ENCODE measurements at places on chromosomes 1 and 21.

GRCh38 chr1:64599242-64599641 lies 129.3 kb downstream of the CACHD1 start:
- DNase-seq, result no peak

- no peak for DNase-seq
These were observed 10.3 kb downstream of the INSRR start for GRCh38 chr1:156848461-156849150.

DNA sequence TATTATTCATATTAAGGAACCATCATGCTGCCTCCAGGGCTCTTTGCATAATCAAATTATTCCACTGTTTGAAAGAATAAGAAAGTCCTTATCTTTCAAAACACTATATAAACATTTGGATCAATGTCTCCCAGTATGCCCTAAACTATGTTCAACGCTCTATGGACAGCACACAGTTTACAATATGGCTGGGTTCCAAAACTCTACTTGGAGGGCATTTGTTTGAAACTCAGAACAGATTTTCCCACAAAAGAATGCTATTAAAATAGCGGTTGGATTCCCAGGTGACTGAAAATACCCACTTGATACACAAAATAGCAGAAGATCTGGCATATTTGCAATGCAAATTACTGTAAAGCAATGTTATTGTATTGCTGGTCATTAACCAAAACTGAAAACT lies 3.2 kb downstream of the HAO2 start:
- no peak for DNase-seq

- DNase-seq, result no peak
These were observed 629 bp downstream of the CTNNBIP1 start for GRCh38 chr1:9909234-9910046.

GRCh38 chr1:46183079-46183847 lies 7.0 kb upstream of the P3R3URF start:
- no peak for DNase-seq

- no peak for DNase-seq
These were observed 27.2 kb downstream of the UTP25 start for GRCh38 chr1:209855006-209855405.

DNA sequence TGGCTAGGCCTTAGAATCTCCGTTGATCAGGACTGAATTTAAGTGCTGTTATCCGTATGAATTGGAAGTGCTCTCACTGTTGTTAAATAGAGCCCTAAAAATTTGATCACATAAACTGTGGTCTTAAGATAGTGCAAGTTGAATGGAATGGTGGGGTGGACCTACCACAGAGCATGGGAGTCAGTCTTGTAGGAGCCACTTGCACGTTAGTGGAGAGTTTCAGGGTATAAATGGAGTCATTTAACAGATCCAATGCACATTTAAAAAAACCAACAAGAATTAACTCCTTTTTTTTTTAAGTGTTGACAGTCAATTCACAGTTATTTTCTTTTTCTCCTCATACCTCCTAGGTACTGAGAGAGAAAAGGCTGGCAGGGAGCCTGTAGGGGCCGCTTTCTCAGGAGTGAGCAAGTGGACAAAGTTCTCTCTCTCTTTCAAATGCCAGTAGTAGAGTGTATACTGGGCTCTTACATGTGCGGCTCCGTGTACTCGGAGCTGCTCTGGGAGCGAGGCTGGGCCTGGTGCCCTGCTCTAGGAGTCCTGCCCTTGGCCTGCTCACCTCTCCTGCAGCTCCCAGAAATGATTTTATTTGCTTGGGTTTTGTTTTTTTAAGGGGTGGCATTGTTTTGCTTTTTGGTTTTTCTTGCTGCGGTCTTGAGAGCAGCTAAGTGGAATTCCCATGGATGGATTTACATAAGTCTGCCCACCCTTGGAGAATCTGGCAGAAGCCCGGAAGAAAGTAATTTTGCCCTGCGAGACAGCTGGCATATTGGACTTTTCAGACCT lies 91.3 kb downstream of the ATP5PO start:
- no peak for DNase-seq

DNA sequence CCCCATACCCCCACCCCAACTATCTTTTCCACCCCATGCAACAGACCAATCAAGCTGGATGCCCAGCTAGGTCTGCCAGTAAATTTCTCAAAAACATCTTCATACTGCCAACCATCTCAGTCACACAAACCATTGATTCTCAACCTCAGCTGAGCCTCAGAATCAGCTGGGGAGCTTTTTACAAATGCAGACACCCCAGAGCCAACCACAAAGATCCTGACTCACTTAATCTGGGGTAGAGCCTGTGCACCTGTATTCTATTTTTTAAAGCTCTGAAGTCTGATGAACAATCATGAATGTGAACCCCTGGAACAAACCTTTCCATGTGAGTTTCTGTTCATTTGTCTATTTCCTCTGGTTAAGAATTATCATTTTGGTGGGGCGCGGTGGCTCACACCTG lies 66.0 kb downstream of the ZNF281 start:
- DNase-seq, result no peak

GRCh38 chr1:59329412-59330053 lies 32.6 kb downstream of the FGGY start:
- DNase-seq, result no peak

DNA sequence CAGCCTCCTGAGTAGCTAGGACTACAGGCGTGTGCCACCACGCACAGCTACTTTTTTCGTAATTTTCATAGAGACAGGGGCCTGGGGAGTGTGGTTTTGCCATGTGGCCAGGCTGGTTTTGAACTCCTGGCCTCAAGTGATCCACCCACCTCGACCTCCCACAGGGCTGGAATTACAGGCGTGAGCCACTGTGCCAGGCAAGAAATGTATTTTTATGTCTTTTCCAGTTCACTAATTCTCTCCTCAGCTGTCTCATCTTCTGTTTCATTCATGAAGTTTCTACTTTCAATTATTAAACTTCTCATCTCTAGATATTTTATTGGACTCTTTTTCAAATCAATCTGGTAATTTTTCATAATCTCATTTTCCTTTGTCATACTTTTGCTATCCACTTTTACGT lies 72.1 kb upstream of the DISP3 start:
- DNase-seq, result no peak

DNA sequence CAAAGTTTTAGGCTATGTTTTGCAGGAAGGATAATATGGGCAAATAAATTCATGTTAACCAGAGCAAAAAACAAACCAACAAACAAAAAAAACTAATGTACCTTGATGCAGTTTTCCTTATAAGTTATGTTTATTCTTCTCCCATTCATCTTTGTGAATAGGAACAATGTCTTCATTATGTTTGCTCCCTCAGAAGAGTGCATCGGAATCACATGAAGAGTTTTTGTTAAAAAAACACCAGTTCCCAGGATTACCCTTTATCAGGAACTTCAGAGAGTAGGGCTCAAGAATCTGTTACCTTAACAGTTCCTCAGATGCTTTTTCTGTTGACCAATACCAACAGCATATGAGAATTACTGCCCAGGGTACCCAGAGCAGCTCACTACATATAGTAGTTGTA lies 14.6 kb upstream of the PRRC2C start:
- no peak for DNase-seq

- DNase-seq, result no peak
These were observed 80.0 kb downstream of the SLC25A24 start for GRCh38 chr1:108120163-108120562.

DNA sequence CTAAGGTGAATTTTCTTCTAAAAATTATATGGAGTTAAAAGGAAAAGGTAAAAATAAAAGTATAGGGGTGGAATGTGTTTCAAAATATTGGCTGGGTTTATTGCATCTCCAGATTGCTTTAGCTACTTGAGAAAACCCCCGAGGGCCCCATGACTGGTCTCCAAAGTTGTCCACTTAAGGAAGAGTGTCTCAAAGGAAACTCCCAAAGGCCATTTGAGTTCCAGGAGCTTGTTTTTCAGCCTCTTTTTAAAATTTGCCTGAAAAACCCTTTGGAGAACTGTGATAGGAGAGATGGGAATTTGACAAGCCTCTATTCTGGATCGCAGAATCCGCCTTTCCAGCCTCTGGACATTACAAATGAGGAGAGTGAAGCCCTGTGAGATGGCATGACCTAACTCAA lies 225.6 kb downstream of the ZNF326 start:
- no peak for DNase-seq

DNA sequence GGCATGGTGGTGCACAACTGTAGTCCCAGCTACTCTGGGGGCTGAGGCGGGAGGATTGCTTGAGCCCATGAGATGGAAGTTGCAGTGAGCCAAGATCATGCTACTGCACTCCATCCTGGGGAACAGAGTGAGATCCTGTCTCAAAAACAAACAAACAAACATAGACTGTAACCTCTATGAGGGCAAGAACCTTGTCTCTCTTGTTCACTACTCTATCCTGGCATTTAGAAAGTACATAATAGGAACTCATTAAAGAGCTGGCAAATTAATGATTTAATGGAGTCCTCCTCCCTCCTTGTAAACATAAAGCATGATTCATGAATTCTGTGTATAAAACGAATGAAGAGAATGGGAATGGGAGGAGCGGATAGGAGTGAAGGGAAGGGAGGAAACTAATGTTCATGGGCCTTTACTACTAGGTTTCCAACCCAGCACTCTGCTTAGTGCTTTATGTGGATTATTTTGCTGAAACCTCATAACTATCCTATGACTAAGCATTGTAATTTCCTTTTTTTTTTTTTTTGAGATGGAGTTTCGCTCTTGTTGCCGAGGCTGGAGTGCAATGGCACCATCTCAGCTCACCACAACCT lies 8.6 kb downstream of the LMOD1 start:
- DNase-seq, result no peak

GRCh38 chr21:34933609-34934335 lies 115.3 kb downstream of the RUNX1 start:
- DNase-seq, result no peak

GRCh38 chr1:201254625-201255478 lies 28.5 kb upstream of the PKP1 start:
- no peak for DNase-seq

DNA sequence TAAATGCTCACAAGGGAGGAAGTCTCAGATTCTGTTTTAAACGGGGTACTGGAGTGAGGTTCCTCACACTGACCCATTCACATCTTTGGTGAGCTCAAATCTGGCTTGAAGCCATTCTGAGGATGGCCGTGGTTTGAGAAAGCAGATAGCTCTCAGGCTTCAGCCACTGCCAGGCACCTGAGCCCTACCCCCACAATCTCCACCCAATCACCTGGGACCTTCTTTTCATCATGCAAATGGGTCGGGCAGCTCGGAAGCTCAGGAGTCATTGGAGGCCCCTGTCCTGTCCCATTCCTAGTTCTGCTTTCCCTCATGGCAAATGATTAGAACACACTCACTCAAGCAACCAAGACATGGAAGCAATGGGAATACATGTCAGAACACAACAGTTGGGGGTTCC lies 141.4 kb upstream of the ETS2 start:
- no peak for DNase-seq

DNA sequence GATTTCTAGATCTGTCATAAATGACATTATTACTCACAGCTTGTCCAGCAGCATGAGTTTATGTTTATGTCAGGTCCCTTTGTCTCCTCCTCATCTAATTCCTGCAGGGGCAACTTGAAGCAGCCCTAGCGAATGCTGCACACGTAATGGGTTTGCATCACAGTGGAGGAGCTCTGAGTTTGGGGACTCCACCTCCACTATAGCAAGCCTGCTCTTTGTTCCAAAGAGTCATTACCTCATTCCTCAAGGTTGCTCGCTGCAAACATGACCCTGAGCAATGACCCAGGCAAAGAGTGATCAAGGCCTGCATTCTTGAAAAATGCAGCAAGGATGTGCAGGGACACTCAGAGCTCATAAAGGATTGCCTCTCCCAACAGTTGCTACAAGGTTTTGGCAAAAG lies 261.9 kb downstream of the HHIPL2 start:
- DNase-seq, result no peak

DNA sequence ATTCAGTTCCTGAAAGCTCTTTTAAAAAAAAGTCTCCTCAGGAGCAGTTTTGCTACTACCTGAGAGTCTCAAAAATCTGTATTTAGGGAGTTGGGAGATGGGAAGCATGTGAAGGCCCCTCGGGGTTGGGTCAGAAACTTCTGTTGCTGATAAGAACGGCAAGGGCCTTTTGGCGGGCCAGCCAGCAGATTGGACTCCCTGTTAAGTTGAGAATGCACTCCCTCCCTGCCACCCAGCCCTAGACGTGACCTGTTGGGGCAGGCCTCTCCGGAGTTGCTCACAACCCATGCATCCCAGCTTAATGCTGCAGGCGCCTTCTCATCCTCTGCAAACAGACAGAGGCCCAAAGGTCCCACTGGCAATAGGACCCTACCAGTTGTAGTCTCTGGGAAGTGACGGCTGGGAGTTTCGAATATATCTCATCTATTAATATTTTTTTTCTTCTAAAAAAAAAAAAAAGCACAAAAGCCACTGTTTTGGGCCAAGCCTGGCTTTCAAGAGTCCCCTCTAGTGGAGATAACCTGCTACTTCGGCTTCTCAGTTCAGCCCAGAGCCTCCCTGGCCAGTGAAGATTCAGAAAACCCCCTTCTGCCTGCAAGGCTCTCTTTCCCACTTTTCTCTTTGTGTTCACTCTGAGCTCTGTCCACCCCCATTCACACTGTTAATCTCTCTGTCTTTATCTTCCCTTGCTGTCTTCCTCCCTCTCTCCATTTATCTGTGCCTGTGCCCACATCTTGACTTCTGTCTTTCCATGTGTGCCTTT lies 5.3 kb downstream of the PLXNA2 start:
- no peak for DNase-seq

DNA sequence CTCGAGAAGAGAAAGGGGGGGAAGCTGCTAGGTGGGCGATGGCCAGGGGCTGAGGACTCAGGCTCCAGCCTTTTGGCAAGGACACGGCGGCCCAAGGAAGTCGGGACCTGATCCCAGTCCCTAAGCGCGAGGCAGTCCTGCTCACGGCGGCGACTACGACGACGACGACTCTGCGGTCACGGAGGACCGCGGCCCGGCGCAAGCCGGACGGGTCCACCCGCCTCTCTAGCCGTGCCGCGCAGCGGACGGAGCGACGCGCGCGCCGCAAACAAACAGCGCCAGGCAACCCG lies 401 bp downstream of the WNT9A start:
- DNase-seq, result no peak

- no peak for DNase-seq
These were observed 36.0 kb upstream of the ADGRL4 start for GRCh38 chr1:79042539-79042938.

DNA sequence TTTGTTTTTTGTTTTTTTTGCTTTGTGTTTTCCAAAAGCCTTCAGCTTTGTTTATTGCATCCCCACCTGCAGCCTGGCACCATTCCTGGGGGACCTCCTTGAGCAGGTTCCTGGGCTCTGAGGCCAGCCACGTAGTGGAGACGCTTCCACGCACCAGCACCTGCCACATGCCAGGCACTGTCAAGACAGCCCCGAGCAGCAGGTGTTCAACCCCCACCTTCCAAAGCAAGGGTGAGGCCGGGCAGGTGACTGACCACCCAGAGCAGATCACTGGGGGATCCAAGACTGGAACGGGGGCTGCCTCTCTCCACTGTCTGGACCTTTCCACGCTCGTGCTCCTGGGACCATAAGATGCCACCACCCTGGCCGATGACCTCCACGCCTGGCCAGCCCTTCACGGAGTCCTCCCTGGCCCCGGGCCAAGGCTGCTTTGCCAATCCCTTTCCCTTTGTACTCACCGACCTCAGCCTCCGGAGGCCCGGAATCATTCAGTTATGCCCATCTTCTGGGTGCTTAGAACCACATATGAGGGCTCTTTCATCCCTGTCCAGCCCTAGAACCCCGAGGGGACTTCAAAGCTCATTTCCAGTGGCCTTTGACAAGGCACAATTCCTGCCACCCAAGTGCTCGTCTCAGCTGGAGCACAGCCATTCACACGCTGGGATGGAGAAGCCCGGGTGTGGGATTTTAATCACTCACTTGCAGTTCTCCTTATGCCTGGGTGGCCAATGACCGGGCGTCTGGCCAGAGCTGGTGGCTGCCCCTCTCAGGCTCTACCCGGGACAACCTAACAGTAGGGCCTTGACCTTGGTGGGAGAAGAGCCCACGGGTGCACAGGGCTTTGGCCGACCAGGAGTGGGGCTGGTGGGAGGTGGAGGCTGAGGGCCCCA lies 330.8 kb downstream of the NPHP4 start:
- DNase-seq, result no peak

- DNase-seq, result no peak
These were observed 6.1 kb downstream of the MYBPHL start for GRCh38 chr1:109300650-109301151.
